ENCODE measurements at places on chromosomes 3 and 15.

DNA sequence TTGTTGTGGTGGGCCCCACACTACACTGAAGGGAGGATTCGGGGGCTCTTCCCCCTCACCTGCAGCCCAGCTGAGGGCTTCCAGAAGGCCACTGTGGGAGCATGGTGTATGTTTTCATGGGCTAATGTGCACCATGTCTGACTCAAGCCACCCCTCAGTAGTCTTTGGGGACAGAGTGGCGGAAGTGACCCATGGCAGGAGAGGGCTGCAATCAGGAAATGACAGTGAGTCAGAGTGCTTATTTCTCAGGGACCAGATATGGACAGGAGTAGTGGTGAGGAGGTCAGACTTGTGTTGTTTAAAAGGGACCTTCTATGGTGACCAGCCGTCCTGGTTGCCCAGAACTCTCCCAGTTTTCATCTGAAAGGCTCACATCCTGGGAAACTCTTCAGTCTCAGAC is 32.8 kb upstream of the SLC9A9 start:
- no peak for DNase-seq

GRCh38 chr3:12499474-12499873 is 15.2 kb downstream of the TSEN2 start:
- DNase-seq = no peak

- no peak for DNase-seq
Observed at GRCh38 chr3:96779810-96780209, 34.6 kb upstream of the EPHA6 start.

- no peak for DNase-seq
Observed at GRCh38 chr15:45586601-45587094, 531 bp upstream of the BLOC1S6 start.

- DNase-seq = peak; percentile 25
Observed at GRCh38 chr3:101509811-101510210, 3.2 kb downstream of the SENP7 start.

DNA sequence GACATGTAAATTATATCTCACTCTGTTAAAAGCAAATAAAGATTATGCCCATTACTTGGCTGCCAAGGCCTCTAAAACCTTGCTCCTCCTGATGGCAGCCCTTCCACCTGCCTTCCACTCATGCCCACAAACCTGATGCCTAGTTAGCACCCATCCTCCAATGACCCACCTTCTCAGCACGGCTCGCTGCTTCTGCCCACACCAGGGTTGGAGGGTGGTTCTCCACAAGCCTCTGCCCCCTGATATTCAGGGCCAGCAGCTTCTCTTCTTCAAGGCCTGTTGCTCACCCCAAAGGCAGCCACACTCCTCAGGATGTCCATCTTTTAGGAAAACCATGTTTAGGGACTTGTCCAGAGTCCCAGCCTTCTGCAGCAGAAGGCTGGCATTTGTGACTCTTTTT is 263.4 kb upstream of the TLE3 start:
- DNase-seq = no peak

DNA sequence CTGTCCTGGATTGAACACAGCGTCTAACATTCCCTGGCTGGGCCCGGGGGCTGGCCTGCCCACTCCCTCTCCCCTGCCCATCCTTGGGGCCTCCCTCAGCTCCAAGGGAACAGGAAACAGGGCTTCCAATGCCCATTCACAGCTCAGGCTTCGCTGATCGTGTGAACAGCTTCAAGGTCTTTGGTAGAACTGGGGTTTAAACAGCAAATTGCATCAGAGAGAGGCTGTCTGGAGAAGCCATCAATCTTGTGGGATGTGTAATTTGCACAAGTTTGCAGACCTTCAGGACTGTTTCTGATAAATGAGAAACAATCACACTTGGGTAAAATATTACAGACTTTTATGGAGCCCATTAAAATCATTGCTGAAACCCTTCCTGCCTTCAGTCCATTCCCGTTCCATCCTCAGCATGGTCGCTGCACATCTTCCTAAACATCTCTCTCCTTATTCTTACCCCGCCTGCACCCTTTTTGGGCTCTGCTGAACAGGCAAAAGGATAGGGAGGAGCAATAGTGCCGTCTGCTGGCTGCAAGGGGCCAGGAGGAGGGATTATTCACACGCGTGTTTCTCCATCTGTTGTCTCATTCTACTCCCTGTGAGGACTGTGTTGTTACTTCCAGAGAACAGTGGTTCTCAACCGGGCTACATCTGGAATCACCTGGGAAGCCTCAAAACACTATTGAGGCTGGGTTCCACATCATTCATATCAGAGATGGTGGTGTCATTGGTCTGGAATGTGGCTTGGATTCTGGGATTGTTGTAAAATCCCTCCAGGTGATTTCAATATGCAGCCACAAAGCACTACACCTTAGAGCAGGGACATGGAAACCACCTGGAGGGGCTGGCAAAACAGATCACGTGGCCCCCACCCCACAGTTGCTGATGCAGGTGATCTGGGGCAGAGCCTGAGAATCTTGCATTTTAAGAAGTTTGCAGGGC is 116.3 kb downstream of the CLSTN2 start:
- peak; percentile 2 for DNase-seq

DNA sequence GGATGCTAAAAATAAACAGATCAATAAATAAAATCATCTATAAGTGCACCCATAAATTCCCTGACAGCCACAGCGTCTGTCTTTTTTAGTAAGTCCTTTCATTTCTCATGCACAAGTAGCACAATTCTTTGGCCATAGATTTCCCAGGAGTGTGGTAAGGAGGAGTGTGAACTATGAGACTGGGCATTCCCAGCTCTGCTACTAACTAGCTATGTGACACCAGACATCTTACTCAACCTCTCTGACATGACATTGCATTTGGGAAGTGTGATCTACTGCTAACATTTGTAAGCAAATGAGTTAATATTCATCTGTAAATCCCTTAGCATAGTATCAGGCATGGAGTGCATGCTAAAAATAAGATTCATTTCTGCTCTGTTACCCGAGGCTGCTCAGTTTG is 301.7 kb downstream of the NTRK3 start:
- no peak for DNase-seq

GRCh38 chr15:50607129-50607528 is 60.7 kb upstream of the USP50 start:
- DNase-seq = no peak

DNA sequence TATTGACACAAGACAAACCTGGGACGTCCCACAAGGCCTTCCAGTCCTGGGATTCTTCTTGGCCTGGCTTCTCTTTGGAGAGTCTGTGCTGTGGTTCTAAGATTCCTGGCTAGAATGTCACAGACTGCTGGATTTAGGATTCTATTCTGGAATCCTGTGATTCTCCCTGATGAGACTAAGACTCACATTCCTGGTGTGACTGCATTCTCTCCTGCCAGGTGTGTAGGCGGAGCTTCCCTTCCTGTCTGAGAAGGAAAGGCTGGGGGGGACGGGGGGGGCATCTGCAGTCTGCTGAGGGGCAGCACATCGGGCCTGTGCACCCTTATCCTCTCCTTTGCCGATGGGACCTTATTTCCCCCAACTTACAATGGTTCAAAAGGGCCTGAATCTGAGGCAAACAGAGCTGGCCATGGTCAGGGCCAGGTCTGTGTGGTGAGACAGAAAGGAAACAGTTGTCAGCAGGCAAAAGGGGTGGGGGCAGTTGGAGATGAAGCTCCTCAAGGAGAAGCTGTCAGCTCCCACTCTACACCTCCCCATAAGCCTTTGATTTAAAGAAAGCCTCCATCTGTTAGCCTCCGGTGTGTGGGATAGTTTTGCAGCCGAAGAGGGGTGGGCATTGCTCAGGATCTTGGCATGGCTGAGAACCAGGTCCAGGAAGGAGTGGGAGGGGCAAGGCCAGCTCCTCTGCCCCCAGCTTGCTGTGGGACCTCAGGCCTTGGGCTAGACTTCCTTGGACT is 30.9 kb downstream of the VIPR1 start:
- DNase-seq = no peak

GRCh38 chr3:197399486-197399885 is 101.1 kb upstream of the DLG1 start:
- no peak for DNase-seq

DNA sequence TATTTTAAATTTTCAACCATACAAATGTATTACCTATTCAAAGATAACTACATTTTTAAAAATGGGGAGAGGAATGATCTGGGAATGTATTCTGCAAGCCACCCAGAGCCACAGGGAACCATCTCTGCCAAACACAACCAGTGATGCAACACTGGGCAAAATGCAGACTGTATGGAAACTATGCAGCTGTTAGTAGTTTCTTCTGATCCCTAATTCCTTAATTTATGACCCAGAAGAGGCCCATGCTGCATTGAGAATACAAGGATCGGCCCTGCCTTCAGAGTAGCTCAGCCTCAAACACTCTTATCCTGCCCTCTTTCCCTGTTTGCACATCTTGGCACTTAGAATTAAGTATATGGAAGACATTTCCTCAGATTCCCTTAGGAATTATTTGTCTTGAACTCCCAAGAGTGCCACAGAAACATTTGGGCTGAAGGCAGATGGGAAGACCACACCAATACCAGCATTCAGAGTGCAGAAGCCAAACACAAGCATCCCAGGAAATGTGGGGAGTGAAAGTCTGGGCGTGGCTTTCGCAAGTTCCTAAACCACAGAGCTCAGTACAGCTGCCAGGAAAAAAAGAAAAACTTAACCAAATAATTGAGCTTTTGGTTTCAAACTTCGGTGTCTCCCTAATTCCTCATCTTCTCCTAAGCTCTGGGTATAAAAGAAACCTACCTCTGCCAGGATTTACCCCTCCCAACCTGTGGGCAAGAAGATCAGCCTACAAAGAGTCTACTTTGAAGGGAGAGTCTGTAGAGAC is 5.3 kb downstream of the SNUPN start:
- DNase-seq = peak; percentile 81

DNA sequence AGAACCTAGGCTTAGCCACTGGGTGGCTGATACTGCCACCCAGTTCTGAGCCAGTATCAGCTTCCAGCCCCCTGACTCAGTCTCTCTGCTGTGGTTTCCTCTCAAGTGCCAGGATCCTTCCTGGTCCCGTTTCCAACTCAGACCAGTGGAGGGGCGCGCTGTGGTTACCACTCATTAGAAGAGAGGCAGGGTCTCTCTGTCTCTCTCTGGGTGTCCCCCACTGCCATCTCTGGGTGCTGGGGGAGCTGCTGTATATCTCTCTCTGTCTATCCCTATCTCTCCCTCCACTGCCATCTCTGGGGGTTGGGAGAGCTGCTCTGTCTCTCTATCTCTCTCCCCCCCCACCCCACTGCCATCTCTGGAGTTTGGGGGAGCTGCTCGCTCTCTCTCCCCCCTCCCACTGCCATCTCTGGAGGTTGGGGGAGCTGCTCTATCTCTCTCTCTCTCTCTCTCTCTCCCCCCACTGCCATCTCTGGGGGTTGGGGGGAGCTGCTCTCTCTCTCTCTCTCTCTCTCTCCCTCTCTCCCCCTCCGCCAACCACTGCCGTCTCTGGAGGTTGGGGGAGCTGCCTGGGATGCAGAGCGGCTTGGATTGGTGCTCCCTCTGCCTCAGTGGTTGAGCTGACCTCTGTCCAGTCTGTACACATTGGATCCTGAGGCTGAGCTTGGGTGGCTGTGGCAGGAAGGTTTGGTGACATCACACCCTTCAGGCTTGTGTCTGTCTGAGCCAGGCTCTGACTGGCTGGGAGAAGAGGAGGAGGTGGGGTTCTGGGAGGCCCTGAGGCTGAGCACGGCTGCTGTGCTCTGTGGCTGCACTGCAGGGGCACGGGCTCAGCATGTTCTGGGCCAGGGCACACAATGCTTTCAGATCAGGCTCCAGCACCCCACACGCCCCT is 98.9 kb downstream of the APBA2 start:
- DNase-seq = peak; percentile 46

DNA sequence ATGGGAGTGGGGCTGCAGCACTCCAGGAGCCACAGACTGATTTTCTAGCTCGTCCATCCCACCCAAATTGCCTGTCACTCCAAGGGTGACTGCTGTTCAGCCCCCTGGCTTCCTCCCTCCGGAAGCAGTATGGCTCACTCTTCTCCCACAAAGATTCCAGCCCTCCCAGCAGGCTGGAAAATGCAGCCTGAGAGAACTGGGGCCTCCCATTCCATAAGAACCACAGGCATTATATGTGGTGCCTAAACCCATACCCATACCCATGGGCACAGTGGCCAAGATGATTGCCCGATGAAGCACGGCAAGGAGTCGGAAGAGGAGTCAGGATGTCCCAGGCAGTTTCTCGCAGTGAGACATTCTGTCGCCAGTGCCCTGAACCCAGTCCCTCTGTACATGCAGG is 6.0 kb upstream of the VILL start:
- DNase-seq = no peak

- DNase-seq = no peak
Observed at GRCh38 chr15:57281321-57281720, 95.0 kb upstream of the CGNL1 start.

DNA sequence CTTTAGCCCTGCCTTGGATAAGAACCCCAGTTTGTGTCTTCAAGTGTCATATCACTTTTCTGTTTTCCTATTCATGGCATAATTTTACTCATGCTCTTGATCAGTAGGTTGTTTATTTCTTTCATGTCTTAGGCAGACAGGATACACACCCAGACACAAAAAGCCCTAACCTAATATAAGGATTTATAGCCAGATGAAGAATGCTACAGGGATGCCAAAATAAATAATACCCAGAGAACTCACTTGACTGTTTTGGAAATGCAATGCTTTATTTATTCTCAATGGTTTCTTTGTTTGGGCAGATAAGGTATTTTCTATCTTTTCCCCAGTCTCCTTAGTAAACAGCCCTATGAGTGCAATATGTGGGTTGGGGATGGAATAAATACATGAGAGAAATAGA is 424.0 kb upstream of the PDZRN3 start:
- no peak for DNase-seq

- no peak for DNase-seq
Observed at GRCh38 chr3:43268636-43269035, 17.7 kb upstream of the SNRK start.

Measured in fibroblast of mammary gland (primary cell).